Colonic mucosa (tissue), 4 donors: ENCODE measurements at places on chromosomes 6 and 20. TPM values are rescaled to one million over a fixed set of nuclear protein-coding genes. Genes with fewer than 3 reads are reported as not detected.

RAB32 gene
- total RNA-seq, result 68.0 TPM

TNF gene
- 0.48 TPM for total RNA-seq

BPIFB4 gene
- total RNA-seq, result not detected

KCNS1 gene
- 0.17 TPM for total RNA-seq

- no peak for DNase-seq
These were observed 241.8 kb upstream of the MMS22L start for GRCh38 chr6:97524811-97525210.

- no peak for DNase-seq
These were observed 32.5 kb downstream of the MYH7B start for GRCh38 chr20:34988191-34988540.

- DNase-seq, result peak; percentile 85
These were observed 2.7 kb upstream of the COL12A1 start for GRCh38 chr6:75208298-75209183.

GRCh38 chr6:118856301-118856700, 37.7 kb upstream of the ASF1A start:
- no peak for DNase-seq

GRCh38 chr20:45945678-45946148, 11.2 kb downstream of the PCIF1 start:
- no peak for DNase-seq

- no peak for DNase-seq
These were observed 575.2 kb upstream of the JAG1 start for GRCh38 chr20:11248687-11249638.

- no peak for DNase-seq
These were observed 1.8 kb downstream of the GABRR1 start for GRCh38 chr6:89215391-89215790.

GRCh38 chr6:5652406-5653137, 354.2 kb downstream of the NRN1 start:
- DNase-seq, result no peak

DNA sequence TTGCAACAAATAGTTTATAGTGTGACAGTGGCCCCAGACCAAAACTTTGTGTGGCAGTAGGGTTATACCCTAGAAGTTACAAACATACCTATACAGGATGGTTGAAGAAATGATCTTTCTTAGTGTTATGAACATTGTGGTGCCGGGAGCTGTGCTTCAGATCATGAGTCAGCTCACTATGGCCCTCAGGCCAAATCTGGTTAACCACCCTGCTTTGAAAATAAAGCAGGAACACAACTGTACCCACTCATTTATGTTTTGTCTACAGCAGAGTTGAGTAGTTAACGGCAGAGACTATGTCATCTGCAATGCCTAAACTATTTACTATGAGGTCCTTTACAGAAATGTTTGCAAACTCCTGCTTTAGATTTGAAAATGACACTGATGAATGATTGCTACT, 24.3 kb downstream of the AKAP7 start:
- no peak for DNase-seq
